ENCODE measurements at places on chromosomes 16 and 17. TPM values are rescaled to one million over a fixed set of nuclear protein-coding genes. Genes with fewer than 3 reads are reported as not detected.

Gene TPSAB1
- total RNA-seq, result not detected

Gene MRC2
- 41.2 TPM for total RNA-seq

Gene SLX1B
- total RNA-seq, result 70.1 TPM

Gene TBX2
- total RNA-seq, result 6.0 TPM

Gene INTS2
- 12.0 TPM for total RNA-seq

Gene RAD51D
- total RNA-seq, result 28.6 TPM
